ENCODE measurements at places on chromosomes 5 and 9.

DNA sequence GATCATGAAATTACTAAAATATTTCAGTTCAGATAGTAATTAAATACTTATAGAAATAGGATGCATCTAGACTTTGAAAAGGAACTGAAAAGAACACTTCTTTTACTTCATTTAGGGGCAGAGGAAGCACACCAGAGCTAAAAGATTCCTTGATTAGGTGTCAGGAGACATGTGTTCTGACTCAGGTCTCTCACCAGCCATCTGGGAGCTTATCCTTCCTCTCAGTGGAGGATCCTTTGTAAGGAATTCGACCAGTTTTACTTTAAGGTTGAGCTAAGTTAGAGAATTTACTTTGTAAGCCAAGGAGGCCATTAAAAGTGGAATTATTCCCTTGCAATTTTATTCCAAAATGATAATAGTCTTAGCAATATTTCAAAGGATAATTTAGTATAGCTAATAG is 16.7 kb downstream of the VCAN start:
- DNase-seq: no peak

- DNase-seq: no peak
Measured at GRCh38 chr5:136198453-136198852, 5.5 kb upstream of the SMIM32 start.

- DNase-seq: no peak
Measured at GRCh38 chr9:109286981-109287380, 33.9 kb downstream of the EPB41L4B start.

DNA sequence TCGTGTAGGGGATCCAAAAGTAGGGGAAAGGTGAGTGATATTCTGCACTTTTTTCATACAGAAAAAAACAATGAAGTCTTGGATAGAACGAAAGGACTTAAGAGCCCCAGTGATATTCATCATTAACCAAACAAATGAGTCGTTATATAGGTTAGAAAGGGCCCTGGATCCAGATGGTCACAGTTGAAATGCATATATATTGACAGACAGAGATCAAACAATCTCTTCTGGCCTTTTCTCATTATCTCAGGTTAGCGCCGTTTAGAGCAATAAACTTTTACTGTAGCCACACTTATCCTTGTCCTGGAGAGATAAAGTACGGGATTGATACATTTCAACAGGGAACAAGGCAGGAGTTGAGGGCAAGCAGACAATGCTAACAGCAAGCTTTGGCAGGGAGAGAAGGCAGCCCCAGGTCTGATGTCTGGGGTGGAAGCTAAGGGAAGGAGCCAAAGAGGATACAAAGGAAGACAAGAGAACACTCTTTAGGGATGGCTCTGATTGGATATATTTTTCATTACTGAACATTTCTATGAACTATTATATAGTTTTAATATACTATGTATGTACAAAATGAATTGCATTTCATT is 77.0 kb downstream of the LIFR start:
- no peak for DNase-seq

DNA sequence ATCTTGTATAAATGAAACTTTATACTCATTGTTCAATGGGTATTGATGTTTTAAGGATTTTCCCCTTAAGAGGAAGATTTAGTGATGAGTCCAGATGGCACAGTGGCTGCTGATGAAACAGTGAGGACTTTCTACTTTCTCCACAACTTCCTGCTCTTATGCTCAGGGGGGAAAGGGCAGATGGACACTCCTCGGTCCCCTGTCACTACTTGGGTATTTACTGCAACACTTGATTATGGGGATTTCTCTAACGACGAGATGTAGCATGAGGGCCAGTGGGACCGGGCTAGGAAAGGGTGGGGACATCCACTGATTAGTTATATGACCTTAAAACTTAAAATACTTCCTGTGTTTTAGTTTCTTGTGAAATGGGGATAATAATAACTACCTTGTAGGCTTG is 146.1 kb upstream of the HMHB1 start:
- no peak for DNase-seq

DNA sequence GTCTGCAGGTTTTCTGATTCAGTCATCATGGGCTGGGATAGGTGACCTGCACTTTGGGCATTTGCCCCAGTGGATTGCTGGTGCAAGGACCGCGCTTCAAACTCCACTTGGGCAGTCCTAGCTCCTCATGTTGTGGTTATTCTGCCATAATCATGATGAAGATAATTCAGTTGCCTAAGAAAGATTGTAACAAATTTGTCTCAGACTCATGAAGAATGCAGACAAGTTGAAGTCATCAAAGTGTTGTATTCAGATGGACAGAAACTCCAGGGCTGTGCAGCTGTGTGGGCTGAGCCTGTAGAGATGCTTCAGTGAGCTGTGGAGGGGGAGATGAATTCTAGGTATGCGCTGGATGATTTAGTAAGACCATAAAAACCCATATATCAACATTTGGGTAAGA is 38.5 kb downstream of the TARS1 start:
- no peak for DNase-seq

GRCh38 chr5:150022158-150022531 is 21.6 kb downstream of the HMGXB3 start:
- DNase-seq: no peak

DNA sequence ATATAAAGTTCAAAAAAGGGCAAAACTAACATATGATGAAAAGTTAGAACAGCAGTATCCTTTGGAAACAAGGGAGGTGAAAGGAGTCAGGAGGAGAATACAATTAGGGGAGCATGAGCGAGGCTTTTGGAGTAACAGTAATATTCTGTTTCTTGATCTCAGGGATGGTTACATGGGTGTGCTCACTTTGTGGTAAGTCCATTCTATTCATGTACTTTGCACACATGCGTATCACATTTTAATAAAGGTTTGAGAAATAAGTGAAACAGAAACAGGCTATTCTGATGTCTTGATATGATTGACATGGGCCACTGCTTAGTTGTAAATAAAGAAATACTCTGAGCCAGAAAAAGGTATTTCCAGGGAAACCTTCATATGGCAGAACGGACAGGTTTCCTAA is 208.8 kb downstream of the SPOCK1 start:
- no peak for DNase-seq

GRCh38 chr5:66807743-66808142 is 211.6 kb downstream of the MAST4 start:
- no peak for DNase-seq

DNA sequence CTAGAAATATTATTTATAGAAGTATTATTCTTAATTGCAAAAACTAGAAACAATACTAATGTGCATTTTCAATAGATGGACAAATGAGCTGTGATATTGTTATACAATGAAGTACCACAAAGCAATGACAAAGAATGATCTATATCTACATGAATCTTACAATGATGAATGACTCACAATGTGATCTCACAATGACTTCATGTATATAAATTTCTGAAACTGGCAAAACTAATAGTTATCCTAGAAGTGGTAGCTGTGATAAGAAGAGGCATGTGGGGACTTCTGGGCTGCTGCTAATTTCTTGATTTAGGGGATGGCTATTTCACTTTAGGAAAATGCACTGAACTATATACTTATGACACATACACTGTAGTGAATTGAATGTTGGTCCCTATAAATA is 396.0 kb upstream of the ZNF608 start:
- DNase-seq: no peak

DNA sequence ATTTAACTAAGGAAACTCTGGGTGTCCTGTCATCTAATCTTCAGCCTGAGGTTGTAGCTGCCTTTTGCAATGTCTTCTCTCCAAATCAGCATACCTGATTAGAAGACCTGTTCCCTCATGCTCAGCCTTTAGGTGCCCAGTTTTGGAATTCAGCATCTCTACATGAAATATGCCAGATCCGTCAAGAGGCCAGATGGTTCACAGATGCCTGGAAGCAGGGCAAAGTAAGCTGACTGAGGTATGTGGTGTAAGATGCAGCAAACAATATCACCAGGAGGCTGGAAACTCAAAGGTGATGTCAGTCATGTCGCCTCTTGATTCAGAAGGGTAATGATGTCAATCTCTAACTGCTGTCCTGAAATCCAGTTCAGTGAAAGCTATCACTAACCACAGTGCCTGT is 324.4 kb downstream of the PRELID2 start:
- DNase-seq: no peak

DNA sequence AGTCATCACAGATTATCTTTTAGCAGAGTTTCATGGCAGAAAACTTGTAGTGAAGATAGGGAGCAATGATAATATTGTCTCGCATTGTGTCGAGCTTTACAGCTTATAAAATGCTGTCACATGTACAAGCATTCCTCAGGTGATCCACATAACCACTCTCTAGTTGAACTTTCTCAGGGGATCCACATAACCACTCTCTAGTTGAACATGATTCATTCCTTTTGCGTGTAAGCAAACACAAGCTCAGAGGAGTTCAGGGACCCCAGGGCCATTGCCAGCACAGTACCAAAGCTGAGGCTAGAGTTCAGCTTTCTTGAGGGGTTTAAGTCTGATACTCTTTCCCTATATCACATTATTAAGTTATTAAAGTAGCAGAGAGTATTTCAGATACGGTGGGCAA is 86.7 kb downstream of the CDH6 start:
- DNase-seq: no peak

- DNase-seq: no peak
Measured at GRCh38 chr5:68347536-68347935, 132.0 kb downstream of the PIK3R1 start.

GRCh38 chr5:2038321-2039179 is 155.8 kb upstream of the IRX4 start:
- DNase-seq: peak; percentile 31

GRCh38 chr9:129331772-129332500 is 153.9 kb upstream of the IER5L start:
- DNase-seq: no peak

DNA sequence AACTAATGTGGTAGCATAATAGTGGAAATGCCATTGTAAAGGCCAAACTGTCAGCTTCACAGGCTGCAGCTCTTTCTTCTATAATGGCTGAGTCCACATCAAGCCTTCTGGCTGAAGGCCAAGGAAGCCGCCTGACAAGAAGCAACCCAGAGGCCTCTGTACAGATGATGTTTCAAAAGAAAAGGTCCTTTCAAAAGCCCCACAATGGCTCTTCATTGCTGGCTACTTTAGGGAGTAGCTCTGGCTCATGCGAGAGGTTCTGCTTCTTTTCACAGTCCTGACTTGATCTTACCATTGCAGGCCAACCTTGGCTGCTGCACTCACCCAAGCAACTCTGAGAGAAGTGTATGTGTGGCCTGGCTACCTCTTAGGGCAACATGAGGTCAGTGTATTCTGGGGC is 54.5 kb upstream of the EQTN start:
- DNase-seq: peak; percentile 72

Measured in C1 segment of cervical spinal cord (tissue), 14 donors.